Effector CD4-positive, alpha-beta T cell (primary cell): ENCODE measurements at places on chromosomes 3 and 15.

GRCh38 chr3:188649521-188649920 lies 495.6 kb downstream of the LPP start:
- DNase-seq = no peak

- no peak for DNase-seq
These were observed 3.9 kb upstream of the DNASE1L3 start for GRCh38 chr3:58214484-58215316.

DNA sequence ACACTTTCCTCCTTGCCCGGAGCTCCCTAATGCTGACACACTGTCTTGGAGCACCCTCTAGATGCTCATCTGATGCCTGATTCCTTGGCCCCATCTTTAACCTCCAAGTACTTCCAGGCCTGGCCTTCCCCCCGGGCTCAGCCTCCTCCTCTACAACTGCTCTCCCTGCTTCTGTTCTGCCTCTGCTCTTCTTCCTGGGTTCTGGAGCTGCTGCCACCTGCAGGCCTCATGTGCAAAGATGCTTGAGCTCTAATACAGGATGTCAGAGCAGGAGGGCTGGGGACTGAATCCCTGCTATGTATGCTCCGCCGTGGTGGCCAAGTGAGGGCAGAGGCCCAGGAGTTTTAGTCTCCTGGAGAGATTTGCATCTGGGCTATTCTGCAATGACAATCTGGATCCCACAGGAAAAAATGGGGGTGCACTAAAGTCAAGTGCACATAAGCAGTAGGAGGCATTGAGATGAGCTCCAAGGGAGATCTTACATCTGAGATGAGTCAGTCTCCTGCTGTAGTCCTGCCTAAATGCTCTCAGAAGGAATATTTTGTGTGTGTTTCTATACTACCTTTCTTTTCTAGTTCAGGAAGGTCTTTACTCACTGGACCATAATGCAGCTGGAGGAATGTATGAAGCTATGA lies 296.3 kb downstream of the UACA start:
- DNase-seq = no peak

GRCh38 chr3:115004201-115005140 lies 142.6 kb downstream of the ZBTB20 start:
- DNase-seq = no peak

DNA sequence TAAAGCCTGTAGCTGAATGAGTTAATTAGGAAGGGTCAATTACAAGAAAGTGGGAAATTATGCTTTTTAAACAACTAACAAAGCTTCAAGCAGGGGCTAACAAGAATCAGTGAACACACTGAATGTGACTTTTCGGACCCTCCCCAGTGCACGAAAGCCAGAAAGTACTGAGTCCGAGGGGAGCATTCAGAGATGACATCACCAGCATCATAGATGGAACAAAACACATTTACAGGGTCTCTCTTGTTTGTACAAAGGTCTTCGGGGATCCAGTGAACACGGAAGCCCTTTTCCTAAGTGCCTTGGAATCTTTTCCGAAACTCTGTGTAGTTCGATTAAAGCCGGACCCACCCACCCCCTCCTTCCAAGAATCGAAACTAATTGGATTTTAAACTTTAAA lies 829 bp downstream of the DCP1A start:
- DNase-seq = no peak

GRCh38 chr3:58175437-58176184 lies 35.2 kb downstream of the DNASE1L3 start:
- DNase-seq = no peak

DNA sequence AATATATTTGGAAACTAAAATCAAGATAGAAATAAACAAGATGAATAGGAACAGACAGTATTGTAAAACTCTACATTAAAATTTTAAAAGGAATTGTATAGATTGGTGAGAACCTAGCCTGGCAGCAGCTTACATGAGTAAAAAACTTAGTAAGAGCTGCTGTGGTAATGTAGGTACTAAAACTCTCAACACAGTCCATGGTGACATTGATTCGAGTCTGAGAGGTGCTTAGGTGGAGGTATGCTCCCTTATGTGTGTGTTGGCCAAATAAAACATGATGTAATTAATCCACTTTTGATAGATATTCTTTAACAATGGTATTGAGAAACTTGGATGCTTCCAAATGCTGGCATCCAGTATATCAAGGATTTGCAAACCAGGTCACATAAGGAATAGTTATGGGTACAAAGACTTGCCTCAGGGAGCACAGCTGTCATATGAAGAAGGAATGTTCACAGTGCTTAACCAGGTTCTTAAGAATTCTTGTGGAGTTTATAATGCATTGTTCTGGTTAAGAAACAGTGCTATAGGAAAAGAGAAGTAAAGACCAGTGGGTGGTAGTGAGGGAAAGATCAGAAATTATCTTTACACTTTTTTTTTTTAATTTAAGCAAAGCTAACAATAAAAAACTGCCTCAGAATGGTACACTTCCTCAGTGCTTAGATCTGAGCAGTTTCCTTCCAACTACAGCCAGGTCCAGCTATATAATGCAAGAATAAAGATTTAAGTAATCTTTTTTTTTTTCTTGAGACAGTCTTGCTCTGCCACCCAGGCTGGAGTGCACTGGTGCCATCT lies 24.6 kb upstream of the IL20RB start:
- DNase-seq = no peak

DNA sequence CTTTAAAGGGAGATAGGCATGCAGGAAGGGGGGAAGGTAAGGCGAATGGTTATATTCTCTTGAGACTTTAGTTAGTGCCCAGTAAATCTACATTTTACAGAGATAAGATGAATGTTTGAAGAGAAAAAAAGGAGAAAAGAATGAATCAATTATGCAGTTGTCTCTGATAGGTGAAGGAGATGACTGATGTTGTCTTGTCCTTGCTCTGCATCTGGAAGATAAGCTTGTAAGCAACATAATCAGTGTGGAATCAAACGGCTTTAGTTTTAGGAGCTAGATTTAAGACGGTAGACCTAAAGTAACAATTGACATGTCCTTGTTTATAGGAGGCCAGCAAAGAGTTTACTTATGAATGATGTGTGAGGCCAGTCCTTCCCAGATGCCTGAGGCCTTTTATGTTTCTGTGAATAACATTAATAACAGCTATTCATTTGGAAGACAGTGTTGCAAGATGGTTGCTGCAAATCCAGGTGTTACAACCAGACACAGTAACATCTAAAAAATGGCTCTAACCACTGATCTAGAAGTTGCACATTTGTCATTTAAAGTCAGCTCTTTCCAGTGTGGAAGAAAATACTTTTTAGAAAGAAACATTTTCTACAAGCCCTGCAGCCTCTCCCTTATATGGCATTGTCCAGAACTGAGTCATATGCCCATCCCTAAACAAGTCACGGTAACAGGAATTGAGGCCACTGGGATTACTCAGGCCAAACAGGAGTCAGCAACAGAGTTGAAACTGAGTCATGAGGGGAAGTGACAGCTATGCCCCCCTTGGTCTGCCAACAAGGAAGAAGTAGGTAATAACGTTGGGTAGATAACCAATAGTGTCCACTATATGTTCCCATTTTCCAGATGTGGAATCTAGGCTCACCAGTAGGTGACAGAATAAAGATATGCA lies 77.5 kb upstream of the FBN1 start:
- no peak for DNase-seq

- no peak for DNase-seq
These were observed 32.2 kb downstream of the SUCNR1 start for GRCh38 chr3:151905647-151906046.

DNA sequence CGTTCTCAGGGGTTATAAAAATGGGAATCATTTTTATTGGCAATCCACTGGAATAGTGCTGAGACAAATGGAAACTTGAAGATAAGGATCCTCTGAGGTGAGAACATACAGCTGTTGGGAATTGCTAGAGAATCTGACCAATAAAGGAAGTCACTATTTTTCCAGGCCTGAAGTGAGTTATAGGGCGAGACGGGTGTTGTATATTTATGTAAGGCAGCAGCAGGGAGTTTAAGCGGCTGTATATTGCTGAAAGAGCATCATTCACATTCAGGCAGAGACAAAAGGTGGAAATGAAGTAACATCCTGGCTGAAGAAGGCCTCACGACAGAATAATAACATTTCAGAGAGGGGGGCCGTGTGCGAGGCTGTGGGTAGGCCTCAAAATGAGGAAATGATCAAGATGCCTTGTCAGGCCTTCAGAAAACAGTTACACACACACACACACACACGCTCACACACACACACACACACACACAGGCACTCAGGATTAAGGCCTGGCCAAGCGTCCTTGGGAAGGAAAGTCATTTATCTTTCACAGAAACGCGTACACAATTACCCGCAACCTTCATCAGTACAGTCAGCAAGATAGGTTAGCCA lies 964.9 kb upstream of the NR2F2 start:
- no peak for DNase-seq

- no peak for DNase-seq
These were observed 66.8 kb downstream of the GALK2 start for GRCh38 chr15:49236869-49237268.

DNA sequence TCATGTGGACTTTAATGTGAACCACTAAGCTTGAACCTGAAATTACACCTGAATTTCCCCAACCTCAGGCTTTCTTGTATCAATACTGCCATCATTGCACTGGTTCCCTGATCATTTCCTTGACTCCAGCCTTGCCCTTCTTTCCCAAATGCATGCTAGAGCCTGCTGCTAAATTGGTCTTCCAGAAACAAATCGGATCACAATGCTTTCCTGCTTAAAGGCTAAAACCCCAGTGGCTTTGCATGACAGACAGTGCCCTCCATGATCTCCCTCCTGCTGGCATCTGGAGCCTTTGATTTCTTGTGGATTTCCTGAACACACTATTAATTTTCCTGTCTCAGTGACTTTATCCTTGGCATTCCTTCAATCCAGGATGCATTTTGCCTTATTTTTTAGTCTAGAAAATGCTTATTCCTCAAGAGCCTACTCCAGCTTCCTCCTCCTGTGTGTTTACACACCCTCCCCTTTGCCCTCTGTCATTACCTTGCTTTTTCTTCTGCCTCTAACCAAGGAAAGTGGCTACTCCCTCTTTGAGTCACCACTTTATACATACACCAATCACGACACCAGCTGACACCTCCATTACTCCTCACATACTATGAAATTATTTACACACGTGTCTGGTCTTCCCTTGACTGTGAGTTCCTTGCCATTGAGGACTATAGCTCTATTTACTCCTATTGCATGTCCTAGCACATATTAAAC lies 214.6 kb downstream of the KCNAB1 start:
- DNase-seq = no peak

DNA sequence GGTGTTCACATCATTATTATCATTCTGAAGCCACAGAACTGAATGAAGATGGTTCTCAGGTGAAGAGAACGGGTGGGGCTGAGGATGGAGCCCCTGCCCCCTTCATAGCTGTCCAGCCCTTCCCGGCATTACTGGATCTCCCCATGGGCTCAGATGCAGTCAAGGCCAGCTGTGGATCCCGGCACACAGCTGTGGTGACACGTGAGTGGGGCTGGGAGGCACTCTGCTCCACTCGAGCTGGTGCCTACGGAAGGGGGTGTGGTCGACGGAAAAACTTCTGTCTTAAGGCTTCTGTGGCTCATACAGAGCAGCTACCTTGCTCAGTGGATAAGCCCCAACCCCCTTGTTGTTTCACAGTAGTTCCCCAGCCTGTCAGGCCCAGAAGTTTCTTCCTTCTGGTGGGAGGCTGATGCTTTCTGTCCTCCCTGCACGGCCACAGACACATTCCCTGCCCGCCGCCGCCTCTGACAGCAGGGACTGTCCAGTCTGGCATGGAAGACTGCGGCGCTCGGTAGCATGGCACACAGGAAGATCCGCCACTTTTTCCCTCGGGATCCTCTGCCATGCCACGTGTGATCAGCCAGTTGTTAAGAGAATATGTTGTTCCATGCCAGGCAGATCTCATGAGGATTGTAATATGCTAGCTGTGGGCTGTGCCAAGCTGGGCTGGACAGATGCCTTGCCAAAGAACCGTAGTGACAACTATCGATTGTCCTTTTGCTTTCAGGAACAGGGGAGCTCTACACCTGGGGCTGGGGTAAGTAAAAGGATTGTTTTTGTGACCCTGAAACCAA lies 5.8 kb downstream of the RCCD1 start:
- no peak for DNase-seq

GRCh38 chr3:41137686-41138111 lies 61.6 kb upstream of the CTNNB1 start:
- DNase-seq = no peak

GRCh38 chr3:136658946-136659682 lies 93.1 kb downstream of the STAG1 start:
- no peak for DNase-seq

- DNase-seq = no peak
These were observed 464.9 kb downstream of the MFSD1 start for GRCh38 chr3:159266779-159267178.

- no peak for DNase-seq
These were observed 2.6 kb downstream of the PCSK6 start for GRCh38 chr15:101486696-101487459.

DNA sequence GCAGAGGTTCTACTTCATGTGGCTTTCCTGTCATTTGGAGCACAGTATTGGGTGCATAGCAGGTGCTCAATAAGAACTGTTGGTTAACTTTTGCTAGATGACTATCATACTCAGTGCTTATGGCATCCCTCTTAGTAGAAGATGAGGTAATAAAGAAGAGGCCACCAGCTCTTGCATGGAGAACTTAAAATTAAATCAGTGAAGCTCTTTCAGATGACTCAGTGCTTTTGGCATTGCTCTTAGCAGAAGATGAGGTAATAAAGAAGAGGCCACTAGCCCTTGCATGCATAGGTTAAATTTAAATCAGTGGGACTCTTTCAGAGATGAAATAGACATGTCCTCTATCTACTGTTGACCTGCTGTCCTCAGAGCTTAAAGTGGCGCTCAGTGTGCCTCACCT lies 109.4 kb upstream of the FGF7 start:
- no peak for DNase-seq

DNA sequence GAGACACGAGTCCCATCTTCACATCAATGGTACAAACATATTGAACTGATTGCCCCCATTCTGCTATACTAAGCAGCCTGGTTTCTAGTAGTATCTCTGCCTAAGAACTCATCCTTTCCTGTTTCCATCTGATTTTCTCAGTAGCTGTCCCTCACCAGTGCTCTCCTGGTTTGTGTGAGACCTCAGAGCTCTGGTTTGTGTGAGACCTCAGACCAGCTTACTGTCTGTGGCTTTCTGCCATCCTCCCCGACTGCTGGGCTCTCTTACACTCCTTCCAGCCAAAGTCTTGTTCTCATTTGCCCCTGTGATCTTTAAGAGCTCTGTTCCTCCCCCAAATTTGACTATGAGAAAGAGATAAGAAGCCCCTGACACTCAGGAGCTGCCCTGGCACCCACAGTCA lies 41.1 kb upstream of the NEDD4 start:
- DNase-seq = no peak

DNA sequence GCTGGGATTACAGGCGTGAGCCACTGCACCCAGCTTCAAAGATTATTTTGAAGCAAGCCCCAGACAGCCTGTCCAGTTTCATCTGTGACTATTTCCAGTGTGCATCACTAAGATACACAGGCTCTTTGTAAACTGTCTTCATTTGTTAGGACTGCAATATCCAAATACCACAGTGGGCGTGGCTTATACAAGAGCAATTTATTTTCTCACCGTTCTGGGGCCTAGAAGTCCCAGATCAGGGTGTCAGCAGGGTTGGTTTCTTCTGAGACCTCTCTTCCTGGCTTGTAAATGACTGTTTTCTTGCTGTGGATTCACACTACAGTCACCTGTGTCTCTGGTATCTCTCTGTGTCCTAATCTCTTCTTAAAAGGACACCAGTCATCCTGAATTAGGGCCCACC lies 59.7 kb downstream of the RLBP1 start:
- no peak for DNase-seq
